Inflammatory macrophage (primary cell): ENCODE measurements at places on chromosomes 1 and 21.

- DNase-seq, result peak; percentile 85
Observed at GRCh38 chr1:33180911-33181890, 642 bp downstream of the TRIM62 start.

DNA sequence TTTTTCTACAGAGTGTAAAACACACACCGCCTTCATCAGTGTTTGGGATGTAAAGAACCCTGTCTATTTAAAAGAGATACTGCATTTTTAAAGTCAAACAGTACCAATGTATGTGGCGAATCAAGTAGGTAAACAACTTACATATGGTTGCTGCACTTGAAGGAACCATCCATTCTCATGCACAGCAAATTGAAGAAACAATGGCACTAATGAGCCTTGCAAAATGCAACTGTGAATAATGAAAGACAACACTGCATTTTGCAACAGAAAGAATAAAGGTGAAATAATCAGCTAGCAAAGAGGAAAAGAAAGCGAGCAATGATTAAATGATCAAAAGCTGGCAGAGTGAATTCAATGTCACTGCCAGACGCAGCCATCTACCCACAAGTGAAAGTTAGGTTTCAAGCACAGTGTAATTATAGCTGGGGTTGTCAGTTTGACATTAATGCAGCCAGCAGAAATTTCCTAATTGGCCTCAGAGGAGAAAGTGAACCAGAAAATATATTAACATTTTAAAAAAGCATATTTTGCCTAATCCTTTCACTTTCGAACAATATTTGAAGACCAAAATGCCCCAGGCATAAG is 10.9 kb upstream of the BARHL2 start:
- DNase-seq, result no peak

- DNase-seq, result no peak
Observed at GRCh38 chr1:236090741-236091147, 25.9 kb upstream of the NID1 start.

DNA sequence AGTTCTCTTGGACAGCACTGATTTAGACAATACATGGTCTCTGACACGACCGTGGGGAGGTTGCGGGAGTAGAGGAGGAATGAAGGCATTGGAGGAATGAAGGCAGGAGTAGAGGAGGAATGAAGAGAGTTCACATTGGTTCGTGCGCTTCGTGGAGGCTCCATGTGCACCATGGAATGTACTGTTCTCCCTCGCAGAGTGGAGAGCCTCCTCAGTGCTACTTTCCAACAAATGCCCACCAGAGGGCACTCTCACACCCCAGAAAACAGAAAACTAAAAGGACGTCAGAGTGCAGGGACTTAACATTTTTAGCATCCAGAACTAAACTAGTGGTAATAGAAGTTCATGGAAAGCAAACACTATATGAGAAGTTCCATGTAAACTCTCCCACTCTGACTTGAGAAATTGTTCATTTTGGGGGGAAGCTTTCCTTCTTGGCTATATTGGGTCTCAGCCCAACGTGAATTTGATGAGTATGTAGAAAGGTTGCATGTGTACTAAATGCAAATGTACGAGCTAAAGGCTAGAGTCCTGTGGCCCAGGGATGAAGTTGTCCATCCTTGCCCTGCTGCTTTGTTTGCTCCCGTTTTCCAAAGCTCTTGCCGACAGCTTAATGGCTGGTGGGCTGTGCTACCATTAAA is 211.6 kb downstream of the LMX1A start:
- DNase-seq, result peak; percentile 20

- DNase-seq, result no peak
Observed at GRCh38 chr1:37128091-37128490, 93.8 kb upstream of the GRIK3 start.

GRCh38 chr21:36478941-36479340 is 981 bp downstream of the CLDN14 start:
- DNase-seq, result no peak

- no peak for DNase-seq
Observed at GRCh38 chr1:21499283-21499950, 9.8 kb upstream of the ALPL start.

DNA sequence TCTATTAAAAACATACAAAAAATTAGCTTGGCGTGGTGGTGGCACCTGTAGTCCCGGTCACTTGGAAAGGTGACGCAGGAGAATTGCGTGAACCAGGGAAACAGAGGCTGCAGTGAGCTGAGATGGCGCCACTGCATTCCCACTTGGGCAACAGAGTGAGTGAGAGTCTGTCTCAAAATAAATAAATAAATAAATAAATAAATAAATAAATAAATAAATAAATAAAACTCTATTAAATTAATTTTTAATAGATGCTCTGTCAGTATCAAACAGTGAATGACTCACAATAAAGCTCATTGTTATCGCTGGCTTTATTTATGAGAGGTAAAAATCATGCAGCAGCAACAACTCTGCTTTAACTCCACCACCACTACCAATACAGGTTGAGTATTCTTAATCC is 72.8 kb downstream of the ABL2 start:
- no peak for DNase-seq

DNA sequence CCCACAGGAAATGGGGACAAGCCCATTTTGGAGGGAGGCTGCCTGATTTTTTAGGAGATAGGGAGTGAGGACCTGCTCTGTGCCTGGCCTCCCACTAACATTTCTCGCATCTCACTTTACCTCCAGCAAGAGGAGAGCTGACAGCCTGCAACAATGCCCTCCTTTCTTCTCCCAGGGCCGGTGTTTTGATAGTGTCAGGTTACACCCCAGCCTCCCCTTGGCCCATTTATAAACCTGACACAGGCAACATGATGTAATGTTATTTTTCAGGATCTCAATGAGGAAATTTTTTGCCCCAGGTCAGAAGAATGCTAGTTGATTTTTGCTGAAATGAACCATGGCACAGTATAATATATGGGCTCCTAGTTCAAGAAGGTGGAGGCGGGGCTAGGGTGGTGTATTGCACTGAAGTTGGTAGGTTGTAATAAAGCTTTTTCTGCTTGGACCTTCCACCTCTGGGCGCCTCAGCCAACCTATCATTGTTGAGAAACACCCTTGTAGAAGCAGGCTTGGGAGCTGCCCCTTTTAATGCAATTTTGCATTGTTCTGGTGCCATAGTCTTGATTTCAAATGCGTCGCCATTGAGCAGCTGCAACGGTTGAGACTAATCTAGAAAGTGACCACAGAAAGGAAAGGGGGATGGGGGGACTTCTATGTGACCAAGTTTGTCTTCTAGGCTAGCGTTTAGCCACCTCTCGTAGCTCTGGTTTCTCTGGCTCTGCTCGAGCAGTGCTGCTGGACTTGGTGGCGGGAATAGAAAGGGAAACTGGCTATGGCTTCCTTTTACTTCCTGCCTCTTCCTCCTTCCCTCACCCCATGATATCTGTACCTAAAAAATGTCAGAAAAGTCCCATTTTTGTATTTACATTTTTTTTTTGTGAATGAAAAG is 53.0 kb downstream of the PBX1 start:
- no peak for DNase-seq

- DNase-seq, result no peak
Observed at GRCh38 chr1:215992620-215993019, 425.5 kb downstream of the KCTD3 start.

- peak; percentile 71 for DNase-seq
Observed at GRCh38 chr1:205488074-205488723, 16.3 kb upstream of the CDK18 start.

DNA sequence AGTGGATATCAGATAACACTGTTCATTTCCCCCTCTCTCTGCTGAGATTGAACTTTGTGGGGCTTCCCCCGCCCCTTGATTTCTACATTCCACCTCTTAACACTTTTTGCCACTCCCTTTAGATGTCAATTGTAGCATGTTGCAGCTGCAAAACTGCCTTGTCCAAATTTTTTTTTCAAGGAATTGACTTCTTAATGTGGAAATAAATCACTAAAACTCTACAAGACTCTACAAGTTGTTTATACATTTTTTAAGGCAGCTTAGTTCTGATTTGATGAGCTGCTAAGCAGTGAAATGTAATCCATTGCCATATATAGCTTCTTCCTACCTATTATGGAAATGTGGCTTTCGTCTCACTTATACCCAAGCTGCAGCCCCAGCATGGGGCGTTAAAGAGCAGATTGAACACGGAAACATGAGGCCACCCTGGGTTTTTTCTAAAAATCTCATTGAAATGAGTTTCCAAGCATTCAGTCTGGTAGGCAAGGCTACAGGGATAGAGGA is 132.2 kb downstream of the SYT2 start:
- DNase-seq, result no peak

GRCh38 chr1:197394831-197395608 is 127.0 kb downstream of the CRB1 start:
- DNase-seq, result no peak

- DNase-seq, result no peak
Observed at GRCh38 chr1:228041316-228041715, 34.5 kb downstream of the WNT3A start.

DNA sequence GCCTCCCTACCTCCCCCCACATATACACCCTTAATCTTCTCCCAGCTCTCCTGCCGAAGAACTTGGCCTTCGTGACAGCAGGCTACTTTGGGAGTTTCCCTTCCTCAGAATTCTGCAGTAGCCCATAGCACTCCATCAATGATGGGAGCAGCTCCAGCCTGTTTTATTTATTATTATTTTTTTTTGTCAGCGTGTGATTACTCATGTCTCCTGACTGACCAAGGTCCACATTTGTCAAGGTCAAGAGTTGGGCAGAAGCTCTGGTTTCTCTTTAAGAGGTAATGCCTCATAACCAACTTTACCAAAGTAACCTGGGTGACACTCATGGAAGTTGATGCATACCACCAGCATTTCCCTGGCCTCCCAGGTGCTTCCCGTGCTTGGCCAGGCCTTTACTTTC is 125.4 kb downstream of the ZZZ3 start:
- DNase-seq, result no peak

DNA sequence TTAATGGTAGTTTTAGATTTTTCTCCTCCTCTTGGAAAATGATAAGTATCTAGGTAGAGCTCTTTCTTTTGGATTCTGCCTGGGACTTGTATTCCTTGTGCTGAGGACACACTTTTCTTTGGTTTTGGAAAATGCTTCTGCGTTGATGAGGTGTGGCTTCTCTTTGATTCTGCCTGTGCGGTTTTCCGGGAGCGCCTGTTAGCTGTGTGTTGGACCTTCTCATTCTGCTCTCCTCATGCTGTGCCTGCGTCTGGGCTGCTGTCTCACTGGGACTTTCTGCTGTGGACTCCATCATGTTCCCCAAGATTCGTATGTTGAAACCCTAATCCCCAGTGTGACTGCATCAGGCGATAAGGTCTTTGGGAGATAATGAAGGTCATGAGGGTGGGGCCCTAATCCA is 21.0 kb downstream of the C1orf174 start:
- no peak for DNase-seq

GRCh38 chr21:38824124-38824822 is 18.5 kb downstream of the ETS2 start:
- DNase-seq, result no peak

DNA sequence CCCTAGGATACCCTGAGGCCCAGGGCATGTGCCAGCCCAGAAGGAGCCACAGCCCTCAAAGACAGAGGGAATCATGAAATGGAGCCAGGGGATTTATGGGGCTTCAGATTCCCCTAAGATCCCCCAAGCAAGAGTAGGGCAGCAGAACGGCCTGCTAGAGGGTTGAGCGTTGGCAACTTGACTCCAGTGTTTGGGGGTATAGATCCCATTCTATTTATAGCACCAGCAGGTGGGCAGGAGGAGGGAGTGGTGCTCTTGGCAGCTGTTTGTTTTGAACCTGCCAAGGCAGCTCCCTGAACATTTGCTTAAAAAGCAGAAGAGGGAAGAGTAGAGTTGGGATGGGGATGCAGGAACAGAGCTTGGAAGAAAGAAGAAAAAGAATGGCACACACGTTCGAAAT is 33.7 kb downstream of the GLUL start:
- no peak for DNase-seq

DNA sequence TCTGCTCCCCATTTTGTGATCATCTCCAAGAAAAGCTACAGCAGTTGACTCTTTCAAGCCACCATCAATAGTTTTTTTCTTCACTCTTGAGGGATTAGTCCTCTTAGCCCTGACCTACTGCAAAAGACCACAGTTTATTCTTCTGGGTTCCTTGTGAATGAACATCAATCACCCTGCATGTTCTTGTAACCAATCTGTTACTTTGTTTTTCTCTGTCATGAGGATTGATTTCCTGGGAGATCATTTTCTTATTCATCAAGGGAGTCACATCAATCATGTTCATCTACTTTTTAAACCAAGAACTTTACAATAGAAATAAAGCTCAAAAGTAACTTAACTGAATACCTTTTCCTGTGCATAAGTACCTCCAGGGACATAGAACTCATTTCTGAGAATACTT is 21.8 kb downstream of the ILDR2 start:
- DNase-seq, result no peak

DNA sequence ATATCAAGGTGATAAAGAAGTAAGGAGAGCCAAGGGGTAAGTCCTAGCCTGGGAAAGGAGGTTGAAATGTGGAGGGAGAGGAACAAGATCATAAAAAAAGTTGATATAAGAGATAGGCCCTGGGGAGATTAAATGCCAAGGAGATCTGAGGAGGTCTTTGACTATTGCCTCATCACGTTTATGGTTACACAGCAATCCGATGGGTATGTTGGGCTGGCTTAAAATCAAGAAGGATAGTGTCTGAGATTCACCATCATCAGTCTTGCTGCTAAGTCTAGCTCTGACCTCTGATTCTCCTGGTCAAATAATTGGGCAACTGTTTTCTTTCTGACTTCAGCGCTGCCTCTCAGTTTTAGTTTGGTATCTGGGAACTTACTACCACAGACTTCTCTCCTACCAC is 416.3 kb downstream of the GPATCH2 start:
- no peak for DNase-seq

- DNase-seq, result no peak
Observed at GRCh38 chr1:153735090-153735420, 7.2 kb downstream of the INTS3 start.

GRCh38 chr1:156052862-156053767 is 483 bp downstream of the UBQLN4 start:
- peak; percentile 63 for DNase-seq

DNA sequence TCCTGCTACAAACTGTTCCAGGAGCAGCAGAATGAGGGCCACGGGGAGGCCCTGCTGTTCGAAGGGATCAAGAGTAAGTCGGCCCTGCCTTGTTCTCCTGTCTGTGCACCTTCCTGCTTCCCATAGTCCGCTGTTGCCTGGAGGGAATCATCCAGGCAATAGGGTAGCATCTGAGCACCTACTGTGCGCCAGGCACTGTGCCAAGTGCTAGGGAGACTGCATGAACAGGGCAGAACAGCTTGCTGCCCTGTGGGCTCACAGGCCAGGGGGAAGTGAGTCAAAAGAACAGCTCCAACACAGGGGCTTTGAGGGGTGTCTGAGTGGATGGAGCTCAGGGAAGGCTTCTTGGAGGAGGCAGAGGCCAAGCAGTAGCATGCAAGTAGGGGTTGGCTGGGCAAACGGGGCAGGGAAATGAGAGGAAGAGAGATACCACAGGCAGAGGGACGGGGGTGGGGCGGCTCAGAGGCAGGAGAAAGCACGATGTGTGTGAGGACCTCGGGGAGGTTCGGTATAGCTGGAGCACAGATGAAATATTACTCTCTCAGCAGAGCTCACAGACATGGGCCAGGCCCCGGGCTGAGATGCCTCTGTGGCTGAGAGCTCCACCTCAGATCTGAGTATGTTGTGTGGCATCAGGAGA is 15.5 kb upstream of the PADI6 start:
- DNase-seq, result no peak

- DNase-seq, result no peak
Observed at GRCh38 chr21:43277481-43278351, 108.9 kb downstream of the CRYAA start.

- DNase-seq, result no peak
Observed at GRCh38 chr1:246444617-246445016, 62.5 kb downstream of the SMYD3 start.
